ENCODE measurements at places on chromosomes 2 and 18. TPM values are rescaled to one million over a fixed set of nuclear protein-coding genes. Genes with fewer than 3 reads are reported as not detected.

ABCG5 gene
- 0.48 TPM for polyA plus RNA-seq

PAIP2B gene
- polyA plus RNA-seq, result 1.2 TPM

ADGRF3 gene
- not detected for polyA plus RNA-seq

COLEC12 gene
- 3.2 TPM for polyA plus RNA-seq

LGALSL gene
- 27.3 TPM for polyA plus RNA-seq

FBXO15 gene
- 25.9 TPM for polyA plus RNA-seq

AOX1 gene
- polyA plus RNA-seq, result 5.8 TPM

METAP1D gene
- polyA plus RNA-seq, result 4.5 TPM

CNRIP1 gene
- polyA plus RNA-seq, result 58.7 TPM

ASB18 gene
- not detected for polyA plus RNA-seq

DLX2 gene
- not detected for polyA plus RNA-seq

GTF2A1L gene
- polyA plus RNA-seq, result not detected

COL4A3 gene
- 1.3 TPM for polyA plus RNA-seq

ZSWIM2 gene
- not detected for polyA plus RNA-seq

KHK gene
- 1.3 TPM for polyA plus RNA-seq

SKA1 gene
- 0.71 TPM for polyA plus RNA-seq

PLGLB2 gene
- polyA plus RNA-seq, result 1.7 TPM

EMILIN1 gene
- not detected for polyA plus RNA-seq

SNORC gene
- polyA plus RNA-seq, result 3.8 TPM

DSG1 gene
- polyA plus RNA-seq, result not detected

KIAA2012 gene
- polyA plus RNA-seq, result 0.13 TPM

FKBP7 gene
- 36.9 TPM for polyA plus RNA-seq

IWS1 gene
- polyA plus RNA-seq, result 35.4 TPM

IKZF2 gene
- 3.0 TPM for polyA plus RNA-seq

FRZB gene
- polyA plus RNA-seq, result 2.3 TPM

ANTXR1 gene
- polyA plus RNA-seq, result 5.7 TPM

GCC2 gene
- 106 TPM for polyA plus RNA-seq

GYPC gene
- polyA plus RNA-seq, result not detected

SERPINB4 gene
- polyA plus RNA-seq, result not detected

MROH2A gene
- not detected for polyA plus RNA-seq

CD28 gene
- polyA plus RNA-seq, result not detected

LIPG gene
- polyA plus RNA-seq, result not detected

G6PC2 gene
- polyA plus RNA-seq, result not detected

KCNE4 gene
- not detected for polyA plus RNA-seq

CKAP2L gene
- not detected for polyA plus RNA-seq

TP53I3 gene
- 1.3 TPM for polyA plus RNA-seq

SLC11A1 gene
- polyA plus RNA-seq, result not detected

GREB1L gene
- 5.0 TPM for polyA plus RNA-seq

SIX3 gene
- not detected for polyA plus RNA-seq

PLGLB1 gene
- polyA plus RNA-seq, result 7.0 TPM

SOWAHC gene
- polyA plus RNA-seq, result 0.74 TPM

DTYMK gene
- polyA plus RNA-seq, result 4.2 TPM

PAX3 gene
- 8.8 TPM for polyA plus RNA-seq

CAB39 gene
- 45.8 TPM for polyA plus RNA-seq

PARD6G gene
- polyA plus RNA-seq, result not detected

PXDN gene
- 2.0 TPM for polyA plus RNA-seq

SERPINB10 gene
- not detected for polyA plus RNA-seq

All from Purkinje cell (primary cell).